GM19239 (cell line): ENCODE measurements at places on chromosomes 3 and 15.

GRCh38 chr15:73902121-73903020 is 23.9 kb upstream of the LOXL1 start:
- DNase-seq: no peak

GRCh38 chr3:107690522-107691138 is 167.9 kb downstream of the BBX start:
- DNase-seq: no peak

GRCh38 chr3:105899516-105899915 is 30.7 kb upstream of the CBLB start:
- DNase-seq: no peak

- DNase-seq: no peak
Measured at GRCh38 chr15:63069616-63070090, 27.1 kb downstream of the TPM1 start.

DNA sequence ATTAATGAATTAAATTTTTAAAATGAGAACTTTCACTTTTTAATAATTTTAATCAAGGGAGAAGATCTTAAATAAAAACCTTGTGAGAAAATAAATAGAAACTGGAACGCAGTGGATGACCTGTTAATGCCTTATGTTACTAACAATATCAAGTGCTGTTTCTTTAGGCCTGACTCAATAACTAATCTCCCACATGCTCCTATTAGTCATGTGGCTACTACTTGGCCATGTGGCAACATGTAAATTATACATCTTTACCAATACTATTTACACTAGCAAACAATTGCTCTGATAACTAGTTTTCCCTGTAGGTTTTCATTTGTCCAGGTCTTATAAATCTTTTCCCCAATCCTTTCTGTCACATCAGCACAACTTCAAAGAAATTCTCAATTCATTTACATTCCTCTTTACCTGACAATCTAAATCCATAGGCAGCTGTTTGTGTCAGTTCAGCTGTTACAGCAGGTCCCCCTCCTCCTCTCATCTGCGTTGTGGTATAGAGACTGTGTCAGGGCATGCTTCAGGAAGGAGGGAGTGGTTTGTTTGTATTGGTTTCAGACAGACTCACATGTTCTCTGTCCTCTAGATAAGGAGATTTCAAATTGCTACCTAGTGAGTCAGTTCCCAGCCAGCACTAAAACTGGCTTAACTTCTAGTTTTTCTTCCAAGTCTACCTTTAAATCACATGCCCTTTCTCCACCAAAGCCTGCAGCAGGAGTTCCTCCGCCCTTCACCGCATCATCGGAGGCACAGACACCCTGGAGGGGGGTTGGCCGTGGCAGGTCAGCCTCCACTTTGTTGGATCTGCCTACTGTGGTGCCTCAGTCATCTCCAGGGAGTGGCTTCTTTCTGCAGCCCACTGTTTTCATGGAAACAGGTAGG is 11.3 kb upstream of the C3orf52 start:
- DNase-seq: no peak

DNA sequence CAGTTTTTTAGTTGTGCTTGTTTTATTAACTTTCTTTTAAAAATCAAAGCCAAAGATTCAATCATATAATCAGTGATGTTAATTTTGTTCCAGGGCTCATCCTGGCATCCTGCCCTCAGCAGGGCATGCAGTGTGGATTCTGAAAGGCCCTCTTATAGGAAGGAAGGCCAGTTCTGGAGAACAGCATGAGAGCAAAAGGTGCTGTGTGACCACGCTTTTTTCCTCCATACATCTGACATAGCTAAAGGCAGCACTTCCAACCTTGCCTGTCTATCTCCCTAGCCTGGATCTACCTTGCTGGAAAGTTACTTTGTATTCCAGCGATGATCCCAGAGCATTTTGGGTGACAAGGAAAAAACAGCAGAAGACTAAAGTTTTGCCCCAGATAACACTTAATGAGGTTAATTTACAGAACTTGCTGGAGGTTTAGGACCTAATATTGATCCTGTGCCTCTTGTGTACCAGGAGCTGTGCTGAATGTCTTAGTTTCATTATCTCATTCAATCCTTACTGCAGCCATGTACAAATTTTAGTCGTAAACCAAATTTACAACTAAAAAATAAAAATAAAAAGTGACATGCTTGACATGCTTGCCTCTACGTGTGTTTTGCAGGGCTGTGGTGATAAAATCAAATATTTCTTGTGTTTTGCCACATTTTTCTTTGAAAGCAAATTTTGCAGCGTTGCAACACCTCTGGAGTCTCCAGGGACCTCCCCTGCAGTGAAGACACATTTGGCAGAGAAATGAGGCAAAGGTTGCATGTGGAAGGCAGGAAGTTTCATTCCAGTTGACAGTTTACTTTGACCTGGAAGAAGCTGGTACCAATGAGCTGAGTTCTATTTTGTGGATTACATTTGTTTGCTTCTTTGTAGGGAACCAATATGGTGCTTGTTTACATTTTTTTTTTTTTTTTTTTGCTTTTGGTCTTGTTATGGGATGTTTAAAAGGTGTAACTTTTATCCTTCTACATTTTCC is 13.2 kb downstream of the IL1RAP start:
- DNase-seq: no peak

DNA sequence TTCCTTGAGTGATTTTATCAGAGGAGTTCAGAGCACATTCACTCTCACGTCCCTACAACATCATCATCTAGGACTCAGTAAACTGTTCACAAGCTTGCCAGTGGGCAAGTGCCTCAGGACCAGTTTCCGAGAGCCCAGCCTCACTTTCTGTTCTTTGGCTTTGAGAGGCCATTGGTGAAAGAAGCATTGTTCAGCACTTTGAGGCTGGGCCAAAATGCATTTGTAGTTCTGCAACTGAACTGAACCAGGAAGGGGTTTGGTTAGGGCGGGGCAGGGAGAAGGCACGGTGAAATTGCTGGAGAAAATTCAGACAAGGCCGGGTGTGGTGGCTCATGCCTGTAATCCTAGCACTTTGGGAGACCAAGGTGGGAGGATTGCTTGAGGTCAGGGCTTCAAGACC is 222.1 kb upstream of the CHRM5 start:
- no peak for DNase-seq

DNA sequence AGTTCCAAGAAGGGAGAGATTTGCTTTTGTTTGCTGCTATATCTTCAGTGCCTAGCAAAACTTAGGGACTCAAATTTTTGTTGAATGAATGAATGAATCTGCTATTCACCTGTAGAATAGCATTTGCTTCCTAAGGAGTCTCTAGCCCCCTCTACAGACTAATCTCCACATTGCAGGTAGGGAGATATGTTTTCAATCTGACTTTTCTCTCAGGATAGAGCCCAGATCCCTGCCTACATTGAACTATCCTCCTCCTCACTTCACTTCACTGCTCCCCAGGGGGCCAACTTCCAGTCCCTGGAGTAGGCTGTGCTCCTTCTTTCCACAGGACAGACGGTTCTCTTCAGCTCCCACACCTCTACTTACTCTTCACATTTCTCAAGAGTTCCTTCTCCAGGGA is 81.9 kb upstream of the PTX3 start:
- DNase-seq: no peak

DNA sequence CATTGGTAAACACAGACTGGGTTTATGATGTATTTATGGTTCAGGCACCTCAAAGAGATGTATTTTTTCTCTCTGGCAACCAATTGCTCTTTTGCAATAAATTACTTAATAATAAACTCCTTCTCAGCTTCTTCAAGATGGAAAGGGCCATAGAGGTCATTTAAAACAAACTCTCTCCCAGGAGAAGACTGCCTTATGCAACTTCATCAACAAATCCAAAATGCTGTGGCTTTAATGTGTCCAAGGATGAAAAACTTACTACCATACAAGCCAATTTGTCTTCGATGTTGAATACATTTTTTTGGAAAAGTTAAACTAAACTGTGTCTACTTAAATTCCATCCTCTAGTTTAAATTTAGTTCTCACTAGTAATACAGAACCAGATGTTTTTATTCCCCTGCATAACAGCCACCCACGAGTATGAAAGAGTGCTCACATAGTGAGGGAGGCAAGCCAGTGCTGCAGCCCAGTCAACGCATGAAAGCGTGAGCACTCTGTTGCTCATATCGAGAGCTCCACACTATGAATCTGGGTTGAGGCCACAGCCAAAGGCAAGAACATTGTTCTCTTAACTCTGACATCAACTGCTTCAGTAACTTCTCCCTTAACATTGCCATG is 761.3 kb upstream of the GRM7 start:
- DNase-seq: no peak
